CD4-positive, alpha-beta T cell treated with Interleukin-4 for 4 hours (primary cell): ENCODE measurements at places on chromosomes 7 and 10.

GRCh38 chr7:69402696-69403095 lies 195.6 kb upstream of the AUTS2 start:
- no peak for DNase-seq

DNA sequence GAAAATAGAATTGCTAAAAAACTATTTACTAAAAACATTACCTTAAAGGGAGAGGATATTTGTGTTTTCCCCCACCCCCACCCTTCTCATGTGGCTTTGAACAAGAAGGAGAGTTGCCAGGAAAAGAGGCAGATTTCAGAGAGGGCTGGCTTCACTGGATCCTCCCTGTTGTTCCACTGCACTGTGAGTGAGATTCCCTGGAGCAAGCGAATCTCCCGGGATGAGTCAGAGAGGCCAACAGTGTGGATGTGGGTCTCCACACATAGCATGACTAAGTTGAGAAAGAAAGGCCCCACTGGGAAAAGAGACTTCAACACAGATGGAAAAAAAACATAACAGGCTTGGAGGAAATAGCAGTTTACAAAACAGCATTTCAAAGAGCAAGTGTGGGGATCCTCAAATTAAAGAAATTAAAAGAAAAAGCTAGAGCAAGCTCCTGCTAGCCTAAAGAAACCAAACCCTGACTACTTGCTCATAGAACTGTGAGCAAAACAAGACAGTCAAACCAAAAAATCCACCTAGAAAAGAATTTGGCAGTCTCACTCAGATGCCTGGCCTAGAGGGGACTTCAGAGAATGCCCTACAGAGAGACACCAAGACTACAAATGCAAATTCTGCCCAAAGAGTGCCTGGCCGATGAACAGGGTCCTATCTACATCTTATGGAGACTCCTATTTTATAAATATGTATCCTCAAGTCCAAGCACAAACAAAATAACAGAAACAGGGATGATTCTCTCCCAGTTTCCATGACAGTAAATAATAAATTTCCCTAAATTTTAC lies 3.4 kb downstream of the CAV1 start:
- DNase-seq: no peak

DNA sequence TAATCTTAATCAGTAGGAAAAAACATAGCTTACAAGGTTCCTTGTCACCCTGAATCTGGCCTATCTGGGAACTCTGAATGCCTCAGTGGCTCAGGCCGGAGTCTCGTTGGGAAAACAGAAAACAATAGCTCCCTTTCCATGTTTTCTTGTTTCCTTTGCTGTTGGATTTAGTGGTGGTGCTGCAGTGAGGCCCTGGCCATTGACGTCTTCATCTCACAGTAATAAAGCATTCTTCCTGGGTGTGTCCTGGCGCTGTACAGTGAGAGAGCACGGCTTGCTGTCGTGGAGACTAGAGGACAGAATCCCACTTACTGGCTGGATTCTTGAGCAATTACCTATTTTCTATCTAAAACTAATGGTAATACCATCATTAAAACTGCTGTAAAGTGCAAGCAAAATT lies 1.3 kb upstream of the SPOCK2 start:
- peak; percentile 38 for DNase-seq

GRCh38 chr7:114175125-114175524 lies 239.5 kb upstream of the FOXP2 start:
- no peak for DNase-seq

GRCh38 chr7:137032436-137032835 lies 164.0 kb downstream of the CHRM2 start:
- DNase-seq: no peak

DNA sequence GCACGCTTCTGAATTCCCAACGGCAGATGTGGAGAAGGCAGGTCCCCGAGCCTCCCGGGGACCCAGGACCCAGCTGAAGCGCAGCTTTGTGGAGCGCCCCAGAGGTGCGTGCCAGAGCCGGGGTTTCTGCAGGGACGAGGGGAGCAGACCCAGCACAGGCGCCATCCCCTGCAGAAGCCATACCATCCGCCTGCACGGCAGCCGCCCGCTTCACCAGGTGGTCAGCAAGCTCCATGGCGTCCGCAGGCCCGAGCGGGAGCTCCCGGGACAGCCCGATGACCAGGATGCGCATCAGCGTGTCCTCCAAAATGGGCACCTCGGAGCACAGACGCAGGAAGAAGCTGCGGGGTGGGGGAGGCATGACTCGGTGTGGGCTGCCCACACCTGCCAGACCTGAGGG lies 10.6 kb downstream of the INTS1 start:
- no peak for DNase-seq

GRCh38 chr7:32519763-32520162 lies 24.5 kb downstream of the AVL9 start:
- DNase-seq: no peak

GRCh38 chr10:101346177-101346576 lies 7.8 kb upstream of the BTRC start:
- no peak for DNase-seq

- no peak for DNase-seq
These were observed 10.0 kb upstream of the TSPAN12 start for GRCh38 chr7:120867932-120868331.
